NCI-H510A treated with DMSO at 0.1 percent for 48 hours (cell line): ENCODE measurements at places on chromosomes 1 and 21.

DNA sequence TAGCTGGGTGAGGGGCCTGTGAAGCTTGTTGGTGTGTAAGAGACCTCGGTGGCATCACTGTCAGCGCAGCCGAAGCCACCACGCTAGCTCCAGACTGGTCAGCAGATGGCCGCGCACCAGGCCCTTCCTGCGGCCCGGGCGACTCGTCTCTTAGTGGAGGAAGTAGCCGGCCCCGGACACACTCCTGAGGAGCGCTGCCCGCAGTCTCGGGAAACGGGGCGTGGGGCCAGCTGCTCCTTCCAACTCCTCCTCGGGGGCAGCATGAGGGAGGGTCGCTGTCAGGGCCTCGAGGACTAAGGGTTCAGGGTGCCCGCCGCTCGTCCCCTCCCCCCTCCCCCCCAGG lies 20.4 kb downstream of the H3-3A start:
- no peak for DNase-seq

GRCh38 chr1:41361495-41362356 lies 492 bp downstream of the FOXO6 start:
- no peak for DNase-seq

DNA sequence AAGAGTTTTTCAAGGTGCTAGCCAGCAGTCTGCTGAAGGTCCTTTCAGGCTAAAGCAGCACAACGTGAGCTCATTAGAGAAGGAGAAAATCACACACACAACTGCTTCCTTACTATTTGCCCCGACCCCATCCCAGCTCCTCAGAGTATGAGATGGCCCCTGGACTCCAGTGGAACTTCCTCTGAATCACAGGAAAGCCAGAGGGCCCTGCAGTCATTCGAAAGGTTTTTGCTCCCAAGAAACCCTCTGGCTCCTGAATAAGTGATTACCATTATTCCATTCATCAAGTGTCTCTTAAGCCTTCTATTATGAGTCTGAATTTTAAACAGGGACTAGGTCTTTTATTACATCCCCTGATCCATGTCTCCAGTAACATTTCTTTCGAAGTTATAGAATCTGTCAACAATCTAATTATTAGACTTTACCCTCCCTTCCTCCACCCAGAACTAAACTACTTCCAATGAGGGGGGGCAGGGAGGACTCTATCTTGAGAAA lies 14.6 kb downstream of the SIPA1L2 start:
- no peak for DNase-seq

GRCh38 chr1:14421295-14421976 lies 177.0 kb upstream of the KAZN start:
- DNase-seq: no peak

DNA sequence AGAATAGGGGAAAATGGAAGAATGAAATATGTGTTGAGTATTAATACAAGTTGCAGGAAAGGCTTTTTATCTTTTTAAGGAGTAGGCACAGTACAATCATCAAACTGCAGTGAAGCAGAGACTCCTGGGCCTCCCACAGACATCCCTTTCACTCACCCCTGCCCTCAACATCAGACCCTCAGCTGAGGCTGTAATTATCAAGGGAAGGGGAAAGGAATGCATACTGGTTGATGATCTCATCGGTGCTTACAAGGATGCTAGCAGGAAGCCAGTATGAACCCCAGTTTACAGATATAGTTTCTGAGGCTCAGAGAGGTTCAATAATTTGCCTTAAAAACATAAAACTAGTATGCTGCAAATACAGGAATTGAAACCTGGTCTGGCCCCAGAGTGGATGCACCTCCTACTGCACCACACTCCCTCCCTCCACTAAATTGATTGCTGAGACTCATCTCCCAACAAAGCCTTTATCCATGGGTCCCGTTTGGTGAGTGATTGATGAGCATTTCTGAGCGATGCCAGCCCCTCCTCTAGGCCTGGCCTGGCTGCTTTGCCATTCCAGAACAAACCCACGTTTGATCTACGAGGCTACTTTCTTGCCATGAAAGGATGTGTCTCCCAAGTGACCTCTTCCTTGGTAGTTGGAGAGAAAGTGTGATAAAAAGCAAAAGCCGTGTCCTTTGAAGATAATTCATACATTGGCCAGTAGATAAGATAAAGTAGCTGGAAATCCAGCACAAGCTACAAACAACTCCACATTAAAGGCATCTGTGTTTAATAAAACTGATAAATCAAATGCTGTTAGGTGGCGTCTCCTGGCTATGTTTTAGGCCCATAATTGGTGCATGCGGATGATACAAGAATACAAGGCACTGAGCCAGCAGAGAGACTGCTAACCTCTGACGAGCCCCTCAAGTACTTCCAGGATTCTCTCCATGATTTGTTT lies 233.9 kb upstream of the CAMK1G start:
- peak; percentile 31 for DNase-seq

DNA sequence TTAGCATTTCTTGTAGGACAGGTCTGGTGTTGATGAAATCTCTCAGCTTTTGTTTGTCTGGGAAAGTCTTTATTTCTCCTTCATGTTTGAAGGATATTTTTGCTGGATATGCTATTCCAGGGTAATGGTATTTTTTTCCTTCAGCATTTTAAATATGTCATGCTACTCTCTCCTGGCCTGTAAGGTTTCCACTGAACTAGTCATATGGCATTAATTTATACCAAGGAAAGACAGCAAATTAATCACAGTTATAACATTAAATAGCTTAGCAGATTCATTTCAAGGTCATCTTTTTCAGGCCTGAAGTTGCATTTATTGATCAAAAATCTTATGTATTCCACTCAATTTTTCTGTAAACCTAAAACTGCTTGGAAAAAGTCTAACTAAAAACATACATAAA lies 54.9 kb downstream of the AK5 start:
- no peak for DNase-seq

- DNase-seq: peak; percentile 36
Observed at GRCh38 chr1:65469126-65469888, 48.8 kb downstream of the LEPR start.

GRCh38 chr1:93078203-93078602 lies 880 bp upstream of the MTF2 start:
- DNase-seq: peak; percentile 57

DNA sequence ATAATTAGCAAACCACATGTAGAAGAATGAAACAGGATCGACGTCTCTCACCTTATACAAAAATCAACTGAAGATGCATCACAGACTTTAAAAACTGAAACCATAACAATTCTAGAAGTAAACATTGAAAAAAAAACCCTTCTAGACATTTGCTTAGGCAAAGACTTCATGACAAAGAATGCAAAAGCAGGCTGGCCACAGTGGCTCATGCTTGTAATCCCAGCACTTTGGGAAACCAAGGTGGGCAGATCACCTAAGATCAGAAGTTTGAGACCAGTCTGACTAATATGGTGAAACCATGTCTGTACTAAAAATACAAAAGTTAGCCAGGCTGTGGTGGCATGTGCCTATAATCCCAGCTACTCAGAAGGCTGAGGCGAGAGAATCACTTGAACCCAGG lies 1351.7 kb downstream of the MRPL39 start:
- DNase-seq: no peak
